ENCODE measurements at places on chromosomes 4 and X. TPM values are rescaled to one million over a fixed set of nuclear protein-coding genes. Genes with fewer than 3 reads are reported as not detected.

DNA sequence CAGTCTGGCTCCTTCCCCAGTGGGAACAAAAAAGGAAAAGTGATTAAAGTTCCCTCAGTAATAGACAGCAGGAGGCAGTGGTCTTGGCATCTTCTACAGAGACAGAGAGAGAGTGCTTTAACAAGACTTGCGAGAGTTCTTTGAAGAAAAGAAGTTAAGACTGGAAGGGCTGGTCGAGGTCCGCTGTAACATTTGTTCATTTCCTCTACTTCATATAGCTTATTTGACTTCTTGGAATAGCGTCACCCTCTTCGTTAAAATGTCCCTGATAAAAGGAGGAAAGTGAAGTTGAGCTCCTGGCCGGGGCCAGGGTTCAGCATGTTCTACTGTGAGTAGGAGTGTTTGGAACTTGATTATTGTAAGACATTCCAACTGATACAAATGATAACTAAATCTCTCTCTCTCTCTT is 179.8 kb downstream of the SLIT2 start:
- no peak overlapping the region for H3K27ac ChIP-seq
- DNase-seq, result no peak
- no peaks in the 10 kb centered on the region for H3K27me3 ChIP-seq
- peaks cover 11% of the 10 kb centered on the region for H3K4me1 ChIP-seq
- peak overlapping the region; percentile 52 for H3K4me3 ChIP-seq

The STOX2 gene
- total RNA-seq, result 5.9 TPM

The SCOC gene
- total RNA-seq, result 32.0 TPM

GRCh38 chrX:21883258-21883657 is 27.5 kb downstream of the YY2 start:
- H3K27me3 ChIP-seq, result no peaks in the 10 kb centered on the region
- no peak for DNase-seq
- H3K4me1 ChIP-seq, result no peaks in the 10 kb centered on the region

DNA sequence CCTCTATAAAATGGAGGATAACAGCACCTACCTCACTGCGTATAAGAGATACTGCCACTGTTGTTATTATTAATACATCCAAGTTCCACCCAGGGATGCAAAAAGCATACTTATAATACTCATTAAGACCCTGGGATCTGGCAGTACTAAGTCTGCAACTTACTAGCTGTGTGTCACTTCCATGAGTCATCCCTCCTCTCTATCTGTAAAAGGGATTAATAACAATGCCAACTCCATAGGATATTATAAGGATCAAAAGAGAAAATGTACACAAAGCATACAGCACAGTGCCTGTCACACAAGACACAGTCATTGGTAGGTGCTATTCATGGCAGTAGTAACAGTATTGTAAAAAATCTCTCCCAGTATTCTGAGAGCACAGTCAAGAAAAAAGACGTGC is 216.7 kb downstream of the HS6ST2 start:
- no peak overlapping the region for H3K4me3 ChIP-seq
- H3K27ac ChIP-seq, result no peak overlapping the region
- DNase-seq, result no peak
- no peaks in the 10 kb centered on the region for H3K4me1 ChIP-seq
- no peaks in the 10 kb centered on the region for H3K36me3 ChIP-seq

The FAM184B gene
- total RNA-seq, result not detected

DNA sequence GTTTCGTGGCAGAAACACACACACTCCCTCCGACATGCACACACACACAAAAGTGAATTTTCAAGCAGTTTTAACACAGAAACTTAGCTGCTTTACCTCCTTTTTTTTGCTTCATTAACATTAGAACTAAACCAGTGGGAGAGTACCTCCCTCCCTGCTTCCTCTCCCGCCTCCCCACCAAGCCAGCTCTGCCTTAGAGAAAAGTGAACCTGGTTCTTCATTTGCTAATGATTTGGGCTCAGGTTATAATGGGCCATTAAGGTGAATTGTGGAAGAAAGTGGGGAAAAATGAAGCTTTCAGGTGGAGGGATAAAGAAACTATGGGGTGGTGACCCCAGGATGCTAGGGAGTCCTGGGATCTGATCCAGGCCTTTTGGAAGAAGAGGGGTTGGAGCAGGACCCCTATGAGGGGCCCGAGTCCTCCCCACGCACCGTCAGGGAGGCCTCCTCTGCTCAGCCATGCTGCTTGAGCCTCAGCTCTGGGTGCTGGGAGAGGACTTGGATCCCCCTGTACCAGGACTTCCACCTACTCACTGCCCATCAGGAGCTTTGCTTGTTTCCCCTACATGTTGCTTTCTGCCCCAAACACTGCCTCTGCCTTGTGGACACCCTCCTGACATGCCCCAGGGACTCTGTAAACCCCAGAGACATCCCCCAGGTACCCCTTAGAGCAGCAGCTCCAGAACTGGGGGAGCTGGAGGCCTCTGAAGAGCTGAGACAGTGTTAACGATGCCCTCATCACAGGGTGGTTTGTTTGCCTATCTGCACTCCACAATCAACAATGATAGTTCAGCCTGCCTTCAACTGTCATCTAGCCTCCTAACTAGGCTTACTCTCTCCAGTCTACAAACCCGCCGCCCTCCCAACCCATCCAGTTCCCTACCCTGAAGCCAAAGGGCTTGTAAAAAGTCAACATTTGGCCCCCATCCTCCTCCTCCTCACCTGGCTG is 6.5 kb upstream of the JADE1 start:
- no peak overlapping the region for H3K4me3 ChIP-seq
- no peak overlapping the region for H3K27ac ChIP-seq
- no peak for DNase-seq

- H3K4me3 ChIP-seq, result no peak overlapping the region
- H3K27me3 ChIP-seq, result no peaks in the 10 kb centered on the region
- DNase-seq, result no peak
- H3K36me3 ChIP-seq, result no peaks in the 10 kb centered on the region
- H3K4me1 ChIP-seq, result no peaks in the 10 kb centered on the region
These were observed 61.7 kb downstream of the CT47B1 start for GRCh38 chrX:120813982-120814381.

DNA sequence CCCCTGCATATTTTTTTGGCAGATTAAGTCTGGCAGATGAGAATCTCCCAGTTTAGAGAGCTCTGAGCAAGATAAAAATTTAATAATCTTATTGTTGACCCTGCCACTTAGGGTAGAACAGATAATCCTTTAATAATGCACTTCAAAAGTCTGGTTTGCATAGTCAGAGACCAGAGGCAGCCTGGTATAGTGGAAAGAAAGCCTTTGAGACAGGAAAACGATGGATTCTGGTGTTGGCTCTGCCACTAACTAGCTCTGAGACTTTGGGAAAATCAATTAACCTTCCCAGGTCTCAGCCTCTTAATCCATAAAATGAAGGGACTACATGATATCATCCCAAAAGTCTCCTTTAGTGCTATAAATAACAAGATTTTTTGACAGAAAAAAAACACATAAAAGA is 824.5 kb downstream of the STIM2 start:
- no peak for DNase-seq
- no peak overlapping the region for H3K27ac ChIP-seq
- no peaks in the 10 kb centered on the region for H3K27me3 ChIP-seq
- H3K4me3 ChIP-seq, result no peak overlapping the region

DNA sequence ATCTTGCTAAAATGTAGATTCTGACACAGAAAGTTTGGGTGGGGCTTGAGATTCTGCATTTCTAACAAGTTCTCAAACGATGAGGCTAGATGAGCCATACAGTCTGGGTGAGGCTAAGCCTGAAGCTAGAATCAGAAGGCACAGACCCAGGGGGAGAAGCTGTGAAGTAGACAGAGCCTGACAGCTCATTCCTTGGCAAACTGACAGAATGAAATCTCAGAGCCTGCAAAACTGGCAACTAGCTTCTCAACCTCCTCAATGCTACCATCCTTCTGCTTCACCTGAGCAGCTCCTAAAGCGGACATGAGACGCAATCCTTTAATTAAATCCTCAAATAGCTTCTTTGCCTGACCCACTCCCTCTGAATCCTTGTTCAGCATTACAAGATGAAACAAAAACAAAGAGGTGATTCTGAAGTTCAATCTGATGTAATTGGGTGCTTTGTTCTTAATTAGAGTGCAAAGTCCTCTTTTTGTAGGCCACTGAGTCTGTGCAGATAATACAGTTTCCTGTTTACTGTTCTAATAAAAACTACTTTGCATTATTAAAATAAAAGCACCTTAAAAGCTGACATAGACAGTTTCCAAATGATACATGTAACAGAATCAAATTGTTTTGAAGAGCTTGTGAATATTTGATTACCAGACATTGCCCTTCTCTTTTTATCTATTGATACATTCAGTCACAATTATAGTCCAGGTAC is 71.0 kb upstream of the BMP2K start:
- no peaks in the 10 kb centered on the region for H3K27me3 ChIP-seq
- no peak overlapping the region for H3K4me3 ChIP-seq
- DNase-seq, result no peak
- H3K4me1 ChIP-seq, result no peaks in the 10 kb centered on the region
- H3K36me3 ChIP-seq, result no peaks in the 10 kb centered on the region
- no peak overlapping the region for H3K27ac ChIP-seq

The CCKAR gene
- 1.2 TPM for total RNA-seq

The AADAT gene
- 13.5 TPM for total RNA-seq

GRCh38 chrX:111447298-111447697 is 35.3 kb upstream of the DCX start:
- no peak for DNase-seq
- no peaks in the 10 kb centered on the region for H3K36me3 ChIP-seq
- no peak overlapping the region for H3K27ac ChIP-seq
- no peaks in the 10 kb centered on the region for H3K4me1 ChIP-seq
- no peaks in the 10 kb centered on the region for H3K27me3 ChIP-seq

The PDGFRA gene
- total RNA-seq, result 133 TPM

DNA sequence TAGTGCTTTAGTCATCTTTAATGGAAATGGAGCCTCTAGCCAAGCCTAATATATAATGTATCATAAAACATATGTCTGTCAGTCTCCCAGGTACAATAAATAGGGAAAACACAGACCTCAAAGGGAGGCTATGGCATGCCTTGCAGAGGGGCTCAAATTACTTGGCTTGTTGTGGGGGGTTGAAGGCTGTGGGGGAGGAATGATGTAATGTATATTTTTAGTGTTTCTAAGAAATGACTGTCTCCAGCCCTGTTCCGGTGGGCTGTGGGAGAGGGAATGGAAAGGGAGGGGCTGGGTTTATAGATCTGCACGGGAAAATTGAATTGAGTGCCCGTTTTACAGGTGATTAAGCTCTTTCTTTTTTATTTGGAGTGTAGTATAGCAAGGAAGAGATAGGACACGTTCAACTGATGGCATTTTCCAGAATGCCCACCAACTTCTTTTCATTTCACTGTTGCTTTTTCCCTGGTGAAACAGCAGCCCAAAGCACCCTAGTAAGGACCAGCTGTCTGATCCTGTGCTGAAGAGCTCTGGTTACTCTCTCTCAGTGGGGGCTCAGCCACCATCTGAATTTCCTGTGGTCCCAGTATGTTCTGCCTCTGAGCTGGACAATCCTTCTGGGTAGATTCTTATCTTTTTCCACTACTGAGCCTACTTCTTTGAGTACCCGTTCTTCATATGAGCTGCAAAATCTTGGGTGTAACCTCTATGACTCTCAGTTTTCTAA is 220.7 kb upstream of the CASK start:
- H3K27ac ChIP-seq, result no peak overlapping the region
- H3K27me3 ChIP-seq, result no peaks in the 10 kb centered on the region
- no peaks in the 10 kb centered on the region for H3K36me3 ChIP-seq
- H3K4me3 ChIP-seq, result no peak overlapping the region
- H3K4me1 ChIP-seq, result no peaks in the 10 kb centered on the region

The GEMIN8 gene
- total RNA-seq, result 9.8 TPM

The RAB9B gene
- total RNA-seq, result 7.7 TPM

The KLHL13 gene
- total RNA-seq, result 1.4 TPM

DNA sequence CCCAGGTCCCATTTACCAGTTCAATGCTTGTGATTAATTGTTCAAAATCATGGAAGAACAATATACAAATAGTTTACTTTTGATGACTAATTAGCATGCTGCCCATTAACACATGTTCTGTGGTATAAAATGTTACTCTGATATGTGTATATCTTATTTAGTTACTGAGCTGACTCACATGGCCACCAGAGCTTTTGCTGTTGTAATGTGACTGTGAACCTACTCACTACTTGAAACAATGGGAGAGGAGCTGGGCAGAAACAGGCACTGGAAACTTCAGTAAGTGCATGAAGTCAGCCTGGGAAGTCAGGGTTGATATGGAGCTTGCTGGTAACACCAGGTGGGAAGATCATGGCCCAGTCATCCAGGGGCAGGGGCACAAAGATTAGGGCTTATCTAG is 72.7 kb upstream of the MAD2L1 start:
- no peaks in the 10 kb centered on the region for H3K27me3 ChIP-seq
- H3K36me3 ChIP-seq, result no peaks in the 10 kb centered on the region
- no peak for DNase-seq
- no peak overlapping the region for H3K4me3 ChIP-seq
- no peak overlapping the region for H3K27ac ChIP-seq
- no peaks in the 10 kb centered on the region for H3K4me1 ChIP-seq

The KLHL4 gene
- total RNA-seq, result 0.95 TPM

GRCh38 chr4:57342411-57342810 is 232.2 kb upstream of the IGFBP7 start:
- DNase-seq, result no peak
- no peak overlapping the region for H3K4me3 ChIP-seq
- H3K27ac ChIP-seq, result no peak overlapping the region
- no peaks in the 10 kb centered on the region for H3K36me3 ChIP-seq
- H3K27me3 ChIP-seq, result no peaks in the 10 kb centered on the region

- no peak overlapping the region for H3K4me3 ChIP-seq
- no peaks in the 10 kb centered on the region for H3K27me3 ChIP-seq
- DNase-seq, result no peak
- no peak overlapping the region for H3K27ac ChIP-seq
- H3K4me1 ChIP-seq, result no peaks in the 10 kb centered on the region
- H3K36me3 ChIP-seq, result no peaks in the 10 kb centered on the region
These were observed 327.4 kb downstream of the RPA4 start for GRCh38 chrX:97211070-97211469.

DNA sequence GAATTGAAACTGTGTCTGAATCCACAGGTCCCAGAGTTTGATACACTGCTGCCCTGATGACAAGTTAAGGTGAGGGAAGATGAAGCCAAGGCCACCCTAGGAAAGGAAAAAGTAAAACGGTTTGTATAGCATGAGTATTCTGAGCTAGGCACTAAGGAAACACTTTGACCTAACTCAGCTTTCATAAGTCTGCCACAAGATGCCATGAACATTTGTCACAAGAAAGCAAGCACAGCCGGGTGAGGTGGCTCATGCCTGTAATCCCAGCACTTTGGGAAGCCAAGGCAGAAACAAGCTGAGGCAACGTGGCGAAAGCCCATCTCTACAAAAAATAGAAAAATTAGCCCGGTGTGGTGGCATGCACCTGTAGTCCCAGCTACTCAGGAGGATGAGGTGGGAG is 34.2 kb downstream of the ELOVL6 start:
- H3K36me3 ChIP-seq, result no peaks in the 10 kb centered on the region
- peak overlapping the region; percentile 21 for H3K27ac ChIP-seq
- DNase-seq, result no peak
- no peaks in the 10 kb centered on the region for H3K27me3 ChIP-seq

The PNCK gene
- total RNA-seq, result 3.2 TPM

The DCHS2 gene
- total RNA-seq, result not detected

Data from thoracic aorta (tissue), 2 donors.